Activated CD8-positive, alpha-beta memory T cell treated with anti-CD3 and anti-CD28 coated beads for 48 hours (primary cell): ENCODE measurements at places on chromosomes 7 and 10.

GRCh38 chr10:114357515-114357996 lies 46.7 kb downstream of the AFAP1L2 start:
- DNase-seq: no peak

GRCh38 chr10:80537736-80538480 lies at the start of gene SH2D4B:
Gene SH2D4B (plus strand): TSS chr10:80537902. CDS start chr10:80538332, 430 bp downstream.
- DNase-seq: no peak

DNA sequence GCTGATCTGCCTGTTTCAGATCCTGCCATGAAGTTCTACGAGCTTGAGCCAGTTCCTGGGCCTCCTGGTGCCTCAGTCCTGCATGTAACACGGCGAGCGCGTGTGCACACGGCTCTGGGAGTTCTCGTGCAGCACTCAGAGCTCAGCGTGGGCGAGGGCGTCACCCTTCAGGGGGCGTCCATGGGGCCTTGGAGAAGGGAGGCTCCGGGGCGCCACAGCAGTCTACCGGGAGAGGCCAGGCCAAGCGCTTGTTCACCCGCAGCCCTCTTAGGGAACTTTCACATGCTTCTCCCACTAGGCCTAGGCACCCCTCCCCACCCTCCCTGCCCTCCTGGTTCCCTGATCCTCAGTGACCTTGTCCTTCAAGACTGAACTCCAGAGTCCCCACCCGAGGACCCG lies 83.1 kb downstream of the BMS1 start:
- no peak for DNase-seq

DNA sequence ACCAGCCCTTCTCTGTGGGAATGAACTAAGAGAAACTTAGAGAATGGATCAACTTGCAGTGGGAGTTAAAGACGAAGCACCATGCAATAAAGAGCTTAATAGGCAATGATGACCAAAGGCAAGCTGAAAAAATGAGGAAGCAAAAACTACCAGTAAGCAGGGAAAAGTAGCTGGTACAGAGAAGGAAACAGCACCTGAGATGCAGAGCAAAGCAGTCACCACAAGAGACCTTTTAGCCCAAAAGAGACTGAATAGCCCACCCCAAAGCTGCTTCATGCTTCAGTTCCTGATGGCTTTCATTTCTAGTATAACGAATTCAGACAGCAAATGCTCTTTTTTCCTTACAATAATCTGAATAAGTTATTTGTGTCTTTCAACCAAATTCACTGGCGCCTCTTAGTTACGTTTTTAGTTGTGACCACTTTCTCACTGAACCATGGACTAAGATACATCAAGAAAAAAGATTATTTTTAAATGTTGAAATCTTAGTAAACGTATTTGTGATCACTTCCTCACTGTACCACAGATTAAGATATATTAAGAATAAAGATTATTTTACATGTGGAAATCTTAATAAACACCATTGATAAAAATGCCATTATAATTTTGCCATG lies 76.0 kb downstream of the USP6NL start:
- no peak for DNase-seq

DNA sequence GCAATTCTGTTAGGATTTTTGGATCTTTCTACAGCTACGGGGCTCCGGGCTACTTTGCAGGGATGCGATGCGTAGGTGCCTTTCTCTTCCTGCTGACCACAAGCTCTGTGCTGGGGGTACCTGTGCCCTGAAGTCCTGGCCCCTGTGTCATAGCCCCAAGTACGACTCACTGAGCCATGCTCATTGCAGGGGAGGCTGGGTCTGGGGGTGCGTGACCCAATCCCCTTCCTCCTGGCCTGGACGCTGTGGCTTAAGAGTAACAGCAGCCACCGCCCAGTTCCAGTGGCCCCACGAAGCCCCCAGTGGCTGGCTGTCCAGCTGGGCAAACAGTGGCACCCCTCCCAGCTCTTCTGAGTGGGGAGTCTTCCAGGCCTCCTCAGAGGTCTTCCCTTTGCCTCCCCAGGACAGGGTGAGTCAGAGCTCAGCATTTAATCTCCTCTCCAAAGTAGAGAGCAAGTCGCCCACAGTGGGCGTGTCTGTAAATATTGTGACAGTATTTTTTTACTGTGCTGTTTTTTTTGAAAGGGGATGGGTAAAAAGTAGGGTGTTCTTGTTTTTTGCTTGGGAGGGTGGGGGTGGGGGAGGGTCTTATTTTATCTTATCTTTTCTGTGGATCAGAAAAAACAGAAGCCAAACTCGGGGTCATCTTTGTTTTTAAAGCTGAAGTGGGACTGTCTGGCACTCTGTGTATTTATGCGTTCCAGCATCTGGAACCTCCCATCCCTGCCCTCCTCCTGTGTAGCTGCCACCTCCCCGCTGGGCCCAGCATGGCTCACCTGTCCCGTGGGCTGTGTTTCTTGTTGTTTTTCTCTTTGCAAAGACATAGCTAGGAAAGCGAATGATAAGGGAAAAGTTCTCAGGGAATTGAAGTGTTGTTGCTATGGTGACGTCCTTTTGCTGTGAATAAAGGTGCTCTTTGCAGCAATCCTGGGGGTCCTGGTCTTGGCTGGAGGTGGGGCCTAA lies 8.2 kb downstream of the LFNG start:
- DNase-seq: no peak

- DNase-seq: no peak
Measured at GRCh38 chr7:5532536-5533335, 109.1 kb upstream of the TNRC18 start.

GRCh38 chr10:70169011-70169410 lies 1.3 kb downstream of the SAR1A start:
- no peak for DNase-seq

DNA sequence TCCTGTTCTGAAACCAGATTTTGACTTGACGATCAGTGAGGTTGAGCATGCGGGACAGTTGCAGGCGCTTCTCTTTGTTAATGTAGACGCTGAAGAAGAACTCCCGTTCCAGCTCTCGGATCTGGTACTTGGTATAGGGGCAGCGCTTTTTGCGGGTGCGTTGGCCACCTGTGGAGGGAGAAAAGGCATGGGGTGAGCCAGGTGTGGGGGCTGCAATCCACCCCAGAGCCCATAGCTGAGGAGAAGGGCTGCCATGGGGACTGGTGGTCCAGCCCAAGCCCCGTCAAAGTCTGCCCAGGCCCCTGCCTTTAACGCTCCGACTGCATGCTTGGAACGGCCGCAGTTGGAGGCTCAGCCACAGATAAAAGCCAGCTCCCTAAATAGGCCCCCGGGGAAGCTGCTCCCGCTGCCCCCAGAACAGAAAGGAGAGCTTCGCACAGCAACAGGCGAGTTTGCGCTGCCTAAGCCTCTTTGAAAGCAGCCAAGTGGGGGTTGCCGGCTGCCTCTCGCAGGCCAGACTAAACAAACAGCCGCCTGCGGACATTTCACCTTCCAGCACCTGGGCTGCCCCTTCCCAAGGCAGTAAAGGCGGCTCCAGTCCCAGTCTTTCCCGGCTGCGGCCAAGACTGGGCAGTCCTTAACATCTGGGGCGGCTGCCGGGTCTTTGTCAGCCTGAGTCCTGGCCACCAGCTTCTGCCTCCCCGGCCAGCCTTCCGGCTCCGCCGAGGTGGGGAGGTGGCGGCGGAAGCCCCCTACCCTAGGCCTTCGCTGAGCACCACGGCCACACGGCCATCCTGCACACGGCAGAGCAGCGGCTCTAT lies 2.0 kb downstream of the HOXA11 start:
- DNase-seq: no peak

DNA sequence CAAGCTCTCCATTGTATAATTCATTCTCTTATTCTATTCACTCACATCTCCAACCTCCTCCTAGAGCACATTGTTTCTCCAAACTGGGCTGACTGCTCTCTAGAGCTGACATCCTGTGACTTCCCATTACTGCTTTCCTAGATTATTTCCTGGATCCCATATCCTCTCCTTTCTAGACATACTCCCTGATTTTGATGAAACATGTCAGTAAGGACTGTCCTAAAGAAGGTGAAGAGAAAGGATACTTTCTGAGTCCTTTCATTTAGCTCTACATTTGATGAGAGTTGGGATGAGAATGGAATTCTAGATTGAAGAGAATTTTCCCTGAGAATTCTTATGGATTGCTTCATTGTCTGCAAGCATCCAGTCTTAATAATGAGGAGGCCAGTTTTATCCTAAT lies 78.8 kb downstream of the CNNM2 start:
- no peak for DNase-seq

DNA sequence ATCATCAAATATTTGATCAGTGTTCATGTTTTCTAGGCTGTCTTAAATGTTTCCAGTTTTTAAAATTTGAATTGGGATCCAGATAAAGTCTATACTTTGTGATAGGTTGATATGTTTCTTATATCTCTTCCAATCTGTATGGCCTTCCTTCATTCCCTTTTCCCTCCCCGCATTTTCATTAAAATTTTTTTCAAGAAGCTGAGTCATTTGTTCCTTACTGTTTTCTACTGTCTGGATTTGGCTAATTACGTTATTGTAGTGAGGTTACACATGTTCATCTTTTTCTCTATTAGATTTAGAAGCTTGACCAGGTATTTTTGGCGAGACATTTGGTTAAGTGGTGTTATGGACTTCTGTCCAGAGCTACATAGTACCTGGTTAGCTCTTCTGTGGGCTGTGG lies 11.2 kb downstream of the GARS1 start:
- no peak for DNase-seq

GRCh38 chr10:106942035-106942662 lies 222.4 kb downstream of the SORCS1 start:
- DNase-seq: no peak

DNA sequence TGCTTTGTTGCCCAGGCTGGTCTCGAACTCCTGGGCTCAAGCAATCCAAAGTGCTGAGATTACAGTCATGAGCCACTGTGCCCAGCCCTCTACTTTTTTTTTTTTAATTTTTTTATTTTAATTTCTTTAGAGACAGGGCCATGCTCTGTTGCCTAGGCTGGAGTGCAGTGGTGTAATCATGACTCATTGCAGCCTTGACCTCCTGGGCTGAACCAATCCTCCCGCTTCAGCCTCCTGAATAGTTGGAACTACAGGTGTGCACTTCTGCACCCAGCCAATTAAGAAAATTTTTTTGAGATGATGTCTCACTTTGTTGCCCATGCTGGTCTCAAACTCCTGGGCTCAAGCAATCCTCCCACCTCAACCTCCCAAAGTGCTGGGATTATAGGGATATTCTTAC lies 528.6 kb downstream of the GATA3 start:
- DNase-seq: no peak

- DNase-seq: no peak
Measured at GRCh38 chr10:115947104-115947503, 325.9 kb downstream of the GFRA1 start.

DNA sequence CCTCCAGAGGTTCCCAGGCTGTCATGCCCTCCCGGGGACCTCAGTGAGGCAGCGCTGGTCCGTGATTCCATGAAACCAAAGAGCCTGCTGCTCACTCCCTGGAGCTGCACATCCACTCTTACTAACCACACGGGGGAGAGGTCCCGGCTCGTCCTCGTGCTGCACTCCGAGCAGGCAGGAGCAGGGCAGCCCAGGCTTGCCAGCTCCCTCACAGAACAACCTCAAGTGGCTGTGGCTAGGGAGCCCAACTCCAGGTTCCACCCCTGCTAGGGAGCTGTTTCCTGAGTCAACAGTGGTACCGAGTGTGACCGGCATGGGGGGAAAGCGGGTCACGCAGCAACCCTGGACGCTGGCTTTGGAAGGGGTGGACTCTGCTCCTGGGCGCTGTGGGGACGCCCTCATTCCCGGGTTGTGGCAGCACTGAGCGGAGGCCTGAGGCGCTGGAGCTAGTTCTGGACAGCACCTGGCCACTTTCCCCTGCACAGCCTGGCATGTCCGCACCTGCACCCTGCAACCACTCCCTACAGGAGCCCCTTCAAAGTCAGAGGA lies 27.9 kb upstream of the PPP2R2D start:
- no peak for DNase-seq

DNA sequence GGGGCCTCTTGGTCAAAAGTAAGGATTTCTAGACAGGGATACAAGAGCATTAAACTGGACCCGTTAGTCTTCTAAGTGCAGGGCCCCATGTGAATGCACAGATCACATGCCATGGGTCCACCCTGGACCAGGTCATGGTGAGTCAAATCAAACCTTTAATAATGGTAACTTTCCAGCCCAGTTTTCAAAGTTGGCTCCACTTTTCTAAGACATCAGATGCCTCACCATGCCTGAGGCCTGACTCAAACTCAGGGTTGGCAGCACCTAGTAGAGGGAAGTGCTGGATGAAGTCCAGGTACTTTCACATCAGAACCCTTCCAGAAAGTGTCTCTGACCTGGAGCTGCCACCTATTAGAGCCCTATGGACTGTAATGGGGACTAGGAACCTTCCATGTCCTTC lies 9.7 kb upstream of the SMIM30 start:
- DNase-seq: no peak

- no peak for DNase-seq
Measured at GRCh38 chr10:69069090-69070042, 18.5 kb upstream of the SRGN start.

DNA sequence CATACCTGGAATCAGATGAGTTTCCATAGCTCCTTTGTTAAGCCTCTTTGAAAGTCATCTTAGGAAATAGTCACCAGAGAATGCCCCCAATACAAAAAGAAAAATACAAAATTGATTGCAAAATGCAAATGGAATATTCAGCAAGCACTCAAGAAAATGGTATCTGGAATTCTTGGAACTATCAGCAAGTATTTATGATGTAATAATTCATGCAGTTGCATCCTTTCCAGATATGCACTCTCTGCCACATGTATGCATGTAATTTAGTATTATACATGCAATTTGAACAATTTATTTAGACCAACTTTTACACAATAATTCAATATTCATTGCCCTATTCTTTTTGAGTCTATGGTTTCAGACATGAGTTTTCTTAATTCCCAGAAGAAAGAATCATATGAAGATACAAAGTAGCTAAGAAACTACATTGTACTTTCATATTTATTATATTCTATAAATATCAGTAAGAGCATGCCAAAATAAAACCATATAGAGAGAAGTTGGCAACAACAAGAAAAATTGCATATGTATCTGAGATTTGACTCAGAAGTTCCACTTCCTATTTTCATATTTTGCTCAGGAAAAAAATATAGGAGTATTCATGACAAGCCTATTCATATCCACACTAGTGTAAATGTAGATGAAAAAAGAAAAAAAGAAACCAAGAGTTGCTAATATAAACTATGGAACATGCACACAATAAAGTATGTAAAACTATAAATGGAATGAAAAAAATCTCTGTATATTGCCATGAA lies 338.5 kb downstream of the SEMA3D start:
- DNase-seq: no peak

- DNase-seq: no peak
Measured at GRCh38 chr7:87199241-87199640, 20.3 kb downstream of the TMEM243 start.

DNA sequence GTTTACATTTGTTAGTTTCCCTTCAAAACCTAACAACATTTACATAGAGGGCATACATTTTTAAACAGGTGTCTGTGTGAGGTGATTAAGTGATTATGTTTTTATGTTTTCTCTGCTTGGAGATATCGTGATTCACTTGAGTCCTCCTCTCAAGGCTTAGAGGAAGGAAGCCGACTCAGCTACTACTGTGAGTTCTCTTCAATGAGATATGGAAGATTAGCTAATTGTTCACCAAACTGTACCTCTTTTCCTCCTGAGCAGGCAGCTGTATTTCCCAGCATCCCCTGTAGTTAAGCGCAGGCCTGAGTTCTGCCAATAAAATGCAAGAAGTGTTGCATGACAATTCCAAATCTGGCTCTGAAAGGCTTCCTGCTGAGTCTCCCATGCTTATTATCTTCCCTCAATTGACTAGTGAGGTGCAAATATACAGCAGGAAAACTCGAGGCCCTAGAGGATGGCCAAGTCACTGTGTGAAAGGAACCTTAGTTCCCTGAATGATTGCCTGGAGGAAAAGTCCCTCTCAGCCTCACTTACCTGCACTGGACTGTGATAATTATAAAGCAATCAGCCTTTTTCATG lies 528.7 kb downstream of the GRM8 start:
- no peak for DNase-seq

- DNase-seq: no peak
Measured at GRCh38 chr10:77618117-77618516, 19.5 kb downstream of the KCNMA1 start.
